ENCODE measurements at places on chromosomes 2 and 18. TPM values are rescaled to one million over a fixed set of nuclear protein-coding genes. Genes with fewer than 3 reads are reported as not detected.

SP140L gene
- polyA plus RNA-seq = 7.4 TPM

- DNase-seq = no peak
These were observed 78.7 kb upstream of the ASB18 start for GRCh38 chr2:236342951-236343350.

DNA sequence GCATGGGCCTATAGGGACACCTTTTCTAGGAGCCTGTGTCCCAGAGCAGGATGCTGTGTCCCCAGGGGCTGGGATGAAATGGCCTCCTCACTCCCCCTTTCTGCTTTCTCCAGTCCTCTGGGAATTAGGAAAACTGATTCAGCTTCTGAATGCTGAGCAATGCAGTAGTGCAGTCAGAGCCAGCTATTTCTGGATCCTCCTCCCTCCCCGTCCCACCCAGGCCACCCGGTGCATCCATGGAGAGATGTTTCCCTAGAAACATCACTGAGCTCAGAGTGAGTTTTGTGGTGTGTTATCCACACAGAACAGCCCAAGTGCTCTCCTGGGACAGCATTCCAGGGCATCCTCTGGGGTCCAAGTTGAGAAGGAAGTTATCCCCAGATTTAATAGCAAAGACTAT lies 125.5 kb downstream of the LOXHD1 start:
- no peak for DNase-seq

GRCh38 chr2:144834998-144835633 lies 315.2 kb upstream of the ZEB2 start:
- DNase-seq = no peak

CYS1 gene
- polyA plus RNA-seq = 0.72 TPM

GRCh38 chr2:40243581-40244187 lies 208.2 kb downstream of the SLC8A1 start:
- DNase-seq = no peak

THSD7B gene
- polyA plus RNA-seq = 0.01 TPM

DNA sequence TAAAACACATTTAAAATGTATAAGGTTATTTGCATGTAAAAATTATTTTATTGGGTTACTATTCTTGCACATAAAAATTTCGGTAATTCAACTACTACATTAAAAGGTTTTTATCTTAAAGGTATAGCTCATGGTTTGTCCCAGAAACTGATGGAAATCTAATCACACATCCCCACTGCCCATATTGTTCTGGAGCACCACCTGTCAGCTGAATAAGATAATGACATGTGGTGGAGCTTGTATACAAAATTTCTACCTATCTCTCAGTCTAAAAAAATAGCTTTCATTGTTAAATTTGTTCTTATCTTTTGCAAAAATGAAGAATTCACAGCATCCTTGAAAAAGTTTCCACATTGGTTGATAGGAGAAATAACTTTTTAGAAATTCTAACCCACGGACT lies 18.3 kb downstream of the ERBB4 start:
- DNase-seq = no peak

PMAIP1 gene
- polyA plus RNA-seq = 0.24 TPM

DNA sequence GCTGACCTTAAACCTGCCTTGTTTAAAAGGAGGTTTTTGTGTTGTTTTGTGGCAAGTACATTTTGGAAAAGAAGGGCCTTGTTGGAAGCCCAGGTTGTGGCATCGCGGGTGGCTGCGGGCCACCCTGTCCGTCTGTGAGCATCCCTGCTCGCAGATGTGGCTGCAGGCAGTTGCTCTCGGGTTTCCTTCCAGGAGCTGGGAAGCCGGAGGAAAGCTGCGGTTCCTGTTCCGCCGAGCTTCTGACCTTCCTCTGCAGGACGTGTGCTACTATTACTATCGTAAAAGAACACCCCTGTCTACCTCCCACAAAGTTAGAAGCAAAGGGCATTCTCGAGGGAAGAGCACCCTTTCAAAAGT lies 766 bp downstream of the MFF start:
- DNase-seq = peak; percentile 45

METAP1D gene
- polyA plus RNA-seq = 5.0 TPM

DNA sequence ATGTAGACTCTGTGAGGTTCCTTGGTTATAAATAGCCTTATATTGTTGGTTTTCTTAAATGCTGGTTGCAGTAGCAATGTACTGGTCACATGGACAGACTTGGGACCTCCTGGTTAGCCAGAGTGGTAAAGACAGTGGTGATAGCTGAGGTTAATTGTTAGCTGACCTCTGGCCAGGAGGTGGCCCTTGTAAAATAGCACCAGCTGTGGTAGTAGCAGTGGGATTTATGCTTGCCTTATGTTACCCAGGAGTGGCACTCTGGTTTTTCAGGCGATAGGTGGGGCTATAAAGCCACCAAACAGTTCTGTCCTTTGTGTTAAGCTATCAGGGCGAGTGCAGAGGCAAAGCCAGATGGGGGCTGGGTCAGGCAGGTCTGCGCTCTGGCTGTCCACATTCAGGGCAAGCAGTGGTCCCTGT lies 94.8 kb upstream of the SRD5A2 start:
- no peak for DNase-seq

- no peak for DNase-seq
These were observed 289.0 kb upstream of the TFPI start for GRCh38 chr2:187842978-187843847.

- DNase-seq = no peak
These were observed 456.2 kb downstream of the SPAG16 start for GRCh38 chr2:213740453-213740852.

GRCh38 chr2:26770986-26771586 lies 7.0 kb downstream of the SLC35F6 start:
- DNase-seq = no peak

LHCGR gene
- polyA plus RNA-seq = not detected

OBSL1 gene
- 30.9 TPM for polyA plus RNA-seq

DNA sequence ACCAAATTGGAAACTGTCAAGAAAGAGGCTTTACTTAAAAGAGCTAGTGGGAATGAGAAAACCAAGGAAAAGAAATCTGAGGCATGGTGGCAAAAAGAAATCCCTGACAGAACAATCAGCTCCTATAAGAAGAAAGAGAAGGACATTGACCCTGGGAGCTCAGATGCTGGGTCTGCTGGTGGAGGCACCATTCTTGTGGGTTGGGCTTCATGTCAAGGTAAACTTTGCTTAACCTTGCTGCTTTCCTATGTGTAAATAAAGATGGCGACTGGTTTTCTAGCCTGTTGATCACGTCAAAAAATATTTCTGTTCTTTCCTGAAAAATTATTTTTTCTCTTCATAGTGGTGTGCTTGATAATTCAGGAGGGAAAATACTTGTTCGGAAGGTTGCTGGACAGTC lies 58.1 kb downstream of the VIT start:
- DNase-seq = no peak

- no peak for DNase-seq
These were observed 18.6 kb downstream of the BUB1 start for GRCh38 chr2:110659248-110659647.

GRCh38 chr2:26742048-26742770 lies 21.9 kb upstream of the SLC35F6 start:
- no peak for DNase-seq

GRCh38 chr2:226115102-226115831 lies 684.4 kb downstream of the IRS1 start:
- DNase-seq = no peak

GRCh38 chr2:152609154-152609553 lies 108.1 kb downstream of the PRPF40A start:
- DNase-seq = no peak

DNA sequence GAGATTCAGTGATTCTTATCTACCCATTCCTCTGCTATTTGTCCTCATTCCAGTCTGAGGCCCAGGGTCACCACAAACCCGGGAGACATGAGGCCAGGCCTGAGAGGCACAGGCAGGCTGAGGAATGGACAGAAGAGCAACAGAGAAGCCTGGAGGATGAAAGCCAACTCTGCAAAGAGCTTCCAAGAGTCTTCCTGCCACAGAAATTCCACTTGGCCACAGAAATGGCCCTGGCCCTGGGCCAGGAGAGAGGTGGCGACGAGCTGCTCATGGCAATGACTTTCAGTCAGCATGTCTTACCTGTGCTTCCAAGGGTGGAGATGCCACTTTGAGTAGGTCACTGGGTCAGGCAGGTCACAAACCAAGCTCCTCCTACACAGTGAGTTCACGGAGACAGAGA lies 155.3 kb upstream of the PKDCC start:
- DNase-seq = no peak

KRTCAP3 gene
- polyA plus RNA-seq = 12.7 TPM

- DNase-seq = no peak
These were observed 675.1 kb upstream of the SYT4 start for GRCh38 chr18:43952398-43952797.

ADGRF3 gene
- polyA plus RNA-seq = 0.07 TPM

IL36A gene
- not detected for polyA plus RNA-seq

GRCh38 chr2:181573140-181573736 lies 83.7 kb downstream of the CERKL start:
- DNase-seq = no peak

DNA sequence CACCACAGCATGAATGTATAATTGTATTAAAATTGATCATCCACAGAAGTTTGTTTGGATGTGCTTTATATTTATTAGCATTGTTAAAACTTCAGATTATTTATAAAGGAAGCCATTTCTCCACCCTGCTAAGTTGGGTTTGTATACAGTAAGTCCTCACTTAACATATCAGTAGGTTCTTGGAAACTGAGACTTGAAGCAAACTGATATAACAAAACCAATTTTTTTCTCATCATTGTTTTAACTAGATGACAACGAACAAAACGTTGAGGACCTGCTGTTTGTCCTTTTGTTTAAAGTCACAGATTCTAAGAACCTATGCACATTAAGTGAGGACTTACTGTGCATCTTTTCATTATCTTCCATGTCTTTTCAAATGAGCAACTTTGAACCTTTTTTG lies 17.1 kb downstream of the C2orf69 start:
- DNase-seq = no peak

- peak; percentile 58 for DNase-seq
These were observed 44.6 kb downstream of the FAM124B start for GRCh38 chr2:224357098-224357901.

DNA sequence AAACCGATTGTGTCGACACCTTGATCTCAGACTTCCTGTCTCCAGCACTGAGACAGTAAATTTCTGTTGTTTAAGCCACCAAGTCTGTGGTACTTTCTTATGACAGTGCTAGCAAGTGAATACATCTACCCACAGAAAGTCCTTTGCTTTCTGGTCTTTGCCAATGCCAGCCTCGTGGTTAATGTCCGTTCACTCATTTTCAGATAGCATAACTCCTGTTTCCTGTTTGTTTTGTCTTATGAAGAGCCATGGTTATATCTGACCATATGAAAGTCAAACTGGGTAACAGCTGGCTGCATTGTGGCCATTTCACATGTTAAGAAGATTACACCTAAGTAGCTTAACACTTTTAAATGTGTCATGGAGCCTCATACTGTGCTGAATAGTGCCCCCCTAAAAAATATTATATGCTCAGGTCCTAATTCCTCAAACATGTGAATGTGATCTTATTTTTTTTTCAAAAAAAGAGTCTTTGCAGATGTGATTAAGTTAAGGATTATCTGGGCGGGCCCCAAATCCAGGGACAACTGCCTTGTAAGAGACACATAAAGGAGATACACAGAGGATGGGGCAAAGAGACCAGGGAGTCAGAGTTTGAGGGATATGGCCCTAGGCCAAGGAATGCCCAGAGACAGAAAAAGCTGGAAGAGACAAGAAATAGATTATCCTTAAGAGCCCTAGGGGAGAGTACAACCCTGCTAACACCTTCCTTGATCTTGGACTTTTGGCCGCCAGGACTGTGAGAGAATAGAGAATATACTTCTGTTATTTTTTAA lies 118.0 kb downstream of the KCNE4 start:
- DNase-seq = no peak
